Central memory CD8-positive, alpha-beta T cell (primary cell): ENCODE measurements at places on chromosomes 3 and 15.
A peak's percentile ranks its signal among the peaks of the same experiment; 100 is the strongest.

DNA sequence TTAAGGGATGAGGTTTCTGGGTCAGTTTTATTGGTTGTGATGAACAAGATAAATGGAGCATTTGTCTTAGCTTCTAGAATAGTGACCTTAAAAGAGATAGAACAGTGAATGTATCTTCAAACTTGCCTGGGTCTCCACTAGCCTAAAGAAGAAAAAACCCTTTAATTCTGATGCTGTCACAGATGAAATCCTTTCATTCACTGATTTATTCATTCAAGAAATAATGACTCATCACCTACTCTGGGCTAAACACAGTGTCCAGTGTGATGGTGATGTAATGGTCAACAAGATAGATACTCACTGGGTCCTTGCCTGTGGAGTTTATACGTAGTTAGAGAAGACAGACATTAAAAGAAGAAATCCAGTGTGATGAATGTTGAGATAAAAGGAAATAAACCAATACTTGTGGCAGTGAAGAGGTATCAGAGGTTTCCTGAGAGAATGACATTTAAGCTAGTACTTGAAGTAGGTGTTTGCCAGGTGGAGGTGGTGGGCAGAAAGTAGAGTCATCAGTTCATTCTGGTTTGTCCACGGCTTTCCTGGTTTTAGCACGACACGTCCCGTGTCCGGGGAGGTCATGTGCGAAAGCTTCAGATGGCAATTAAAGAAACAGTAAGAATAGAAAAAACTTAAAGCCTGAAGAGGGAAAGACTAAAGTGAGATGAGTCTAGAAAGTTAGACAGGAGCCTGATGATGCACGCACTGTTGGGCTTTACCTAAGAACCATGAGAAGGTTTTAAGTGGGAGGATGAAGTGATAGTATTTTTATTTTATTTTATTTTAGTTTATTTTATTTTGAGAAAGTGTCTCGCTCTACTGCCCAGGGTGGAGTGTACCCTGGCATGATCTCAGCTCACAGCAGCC lies 18.5 kb downstream of the PAK2 start:
- peak overlapping the region; percentile 80 for H3K27ac ChIP-seq
- DNase-seq = no peak
- H3K36me3 ChIP-seq = peaks cover 9% of the 10 kb centered on the region
- no peak overlapping the region for H3K4me3 ChIP-seq
- H3K4me1 ChIP-seq = peaks cover 68% of the 10 kb centered on the region

DNA sequence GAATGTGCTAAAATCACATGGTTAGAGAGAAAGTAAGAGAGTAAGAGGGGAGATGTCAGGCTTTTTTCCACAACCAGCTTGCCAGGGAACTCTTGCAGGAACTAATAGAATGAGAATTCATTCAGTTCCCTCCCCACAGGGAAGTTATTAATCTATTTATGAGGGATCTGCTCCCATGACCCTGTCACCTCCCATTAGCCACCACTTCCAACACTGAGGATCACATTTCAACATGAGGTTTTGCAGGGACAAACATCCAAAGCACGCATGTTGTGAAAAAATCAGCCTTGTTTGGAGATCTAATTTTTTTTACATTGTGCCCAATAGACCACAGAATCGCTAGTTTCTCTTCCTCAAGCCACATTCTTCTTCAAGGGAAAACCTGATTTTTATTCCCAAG lies 904.0 kb downstream of the TBL1XR1 start:
- H3K27me3 ChIP-seq = no peaks in the 10 kb centered on the region
- no peak overlapping the region for H3K4me3 ChIP-seq
- H3K36me3 ChIP-seq = peaks cover 1% of the 10 kb centered on the region
- H3K4me1 ChIP-seq = no peaks in the 10 kb centered on the region

DNA sequence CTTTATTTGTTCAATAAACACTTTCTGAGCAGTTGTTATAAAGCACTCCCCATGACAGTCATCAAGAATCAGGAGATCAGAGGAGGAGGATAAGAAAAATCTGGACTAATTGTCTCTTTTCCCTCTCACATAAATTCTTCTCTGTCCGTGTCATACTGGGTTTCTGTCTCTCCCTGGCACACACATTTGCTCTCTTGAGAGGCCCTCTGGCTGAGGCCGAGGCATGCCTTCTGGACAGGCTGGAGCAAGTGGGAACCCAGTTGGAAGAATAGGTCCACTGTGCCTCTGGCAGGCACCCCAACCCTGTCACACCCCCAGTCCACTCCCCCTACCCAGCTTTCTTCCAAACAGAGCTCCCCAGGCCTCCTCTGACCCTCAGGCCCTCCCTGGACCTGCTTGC lies 315.8 kb downstream of the UACA start:
- no peak for DNase-seq
- peaks cover 44% of the 10 kb centered on the region for H3K27me3 ChIP-seq
- peak overlapping the region; percentile 53 for H3K4me3 ChIP-seq
- H3K27ac ChIP-seq = no peak overlapping the region

DNA sequence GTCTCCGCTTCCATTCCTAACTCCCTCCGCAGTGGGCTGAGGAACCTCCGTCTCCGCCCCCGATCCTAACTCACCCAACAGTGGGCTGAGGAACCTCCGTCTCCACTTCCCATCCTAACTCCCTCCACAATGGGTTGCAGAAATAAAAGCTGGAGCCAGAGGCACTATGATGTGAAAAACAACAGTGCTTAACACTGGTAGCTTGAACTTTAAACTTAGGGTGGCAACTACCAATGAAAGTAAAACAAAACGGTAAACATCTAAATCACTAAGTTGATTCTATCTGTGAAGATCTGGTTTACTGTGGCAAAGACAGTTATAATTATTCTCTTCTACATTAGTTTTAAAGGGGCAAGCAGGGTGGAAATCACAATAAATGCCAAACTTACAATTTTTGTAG lies 25.9 kb upstream of the GP5 start:
- no peaks in the 10 kb centered on the region for H3K27me3 ChIP-seq
- H3K4me3 ChIP-seq = no peak overlapping the region
- DNase-seq = no peak
- no peak overlapping the region for H3K27ac ChIP-seq
- H3K36me3 ChIP-seq = peaks cover 37% of the 10 kb centered on the region

DNA sequence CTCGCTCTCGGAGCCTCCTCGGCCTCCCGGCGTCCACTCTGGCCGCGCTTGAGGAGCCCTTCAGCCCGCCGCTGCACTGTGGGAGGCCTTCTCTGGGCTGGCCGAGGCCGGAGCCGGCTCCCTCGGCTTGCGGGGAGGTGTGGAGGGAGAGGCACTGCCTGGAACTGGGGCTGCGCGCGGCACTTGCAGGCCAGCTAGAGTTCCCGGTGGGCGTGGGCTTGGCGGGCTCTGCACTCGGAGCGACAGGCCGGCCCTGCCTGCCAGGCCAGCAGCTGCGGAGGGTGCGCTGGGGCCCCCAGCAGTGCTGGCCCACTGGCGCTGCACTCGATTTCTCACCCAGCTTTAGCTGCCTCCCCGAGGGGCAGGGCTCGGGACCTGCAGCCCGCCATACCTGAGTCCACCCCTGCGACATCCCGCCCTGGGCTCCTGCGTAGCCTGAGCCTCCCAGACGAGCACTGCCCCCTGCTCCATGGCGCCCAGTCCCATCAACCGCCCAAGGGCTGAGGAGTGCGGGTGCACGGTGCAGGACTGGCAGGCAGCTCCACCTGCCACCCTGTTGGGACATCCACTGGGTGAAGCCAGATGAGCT lies 765.0 kb downstream of the IGSF11 start:
- H3K27ac ChIP-seq = no peak overlapping the region
- no peaks in the 10 kb centered on the region for H3K4me1 ChIP-seq
- no peaks in the 10 kb centered on the region for H3K27me3 ChIP-seq
- H3K36me3 ChIP-seq = no peaks in the 10 kb centered on the region
- DNase-seq = no peak

DNA sequence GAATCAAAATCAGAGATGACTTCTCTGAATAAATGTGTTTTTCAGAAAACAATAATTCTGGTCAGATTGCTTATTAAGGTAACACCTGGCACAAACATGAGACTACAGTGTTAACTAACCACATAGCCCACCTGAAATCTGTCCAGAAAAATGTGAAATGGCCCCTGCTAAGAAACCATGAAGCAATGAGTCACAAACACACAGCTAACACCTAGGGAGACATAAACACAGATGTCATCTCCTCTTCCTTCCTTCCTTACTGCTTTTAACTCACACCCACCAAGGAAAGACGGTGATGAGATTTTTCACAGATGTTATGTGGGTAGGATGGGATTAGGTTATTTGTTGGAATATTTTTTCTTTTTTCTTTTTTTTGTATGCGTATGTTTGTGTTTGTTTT lies 315.0 kb upstream of the STAC start:
- H3K27me3 ChIP-seq = no peaks in the 10 kb centered on the region

- no peaks in the 10 kb centered on the region for H3K36me3 ChIP-seq
- H3K27ac ChIP-seq = no peak overlapping the region
- H3K4me1 ChIP-seq = no peaks in the 10 kb centered on the region
- DNase-seq = no peak
- H3K27me3 ChIP-seq = no peaks in the 10 kb centered on the region
Observed at GRCh38 chr3:168077091-168077490, 18.6 kb downstream of the GOLIM4 start.
